ENCODE measurements at places on chromosomes 16 and 17.

DNA sequence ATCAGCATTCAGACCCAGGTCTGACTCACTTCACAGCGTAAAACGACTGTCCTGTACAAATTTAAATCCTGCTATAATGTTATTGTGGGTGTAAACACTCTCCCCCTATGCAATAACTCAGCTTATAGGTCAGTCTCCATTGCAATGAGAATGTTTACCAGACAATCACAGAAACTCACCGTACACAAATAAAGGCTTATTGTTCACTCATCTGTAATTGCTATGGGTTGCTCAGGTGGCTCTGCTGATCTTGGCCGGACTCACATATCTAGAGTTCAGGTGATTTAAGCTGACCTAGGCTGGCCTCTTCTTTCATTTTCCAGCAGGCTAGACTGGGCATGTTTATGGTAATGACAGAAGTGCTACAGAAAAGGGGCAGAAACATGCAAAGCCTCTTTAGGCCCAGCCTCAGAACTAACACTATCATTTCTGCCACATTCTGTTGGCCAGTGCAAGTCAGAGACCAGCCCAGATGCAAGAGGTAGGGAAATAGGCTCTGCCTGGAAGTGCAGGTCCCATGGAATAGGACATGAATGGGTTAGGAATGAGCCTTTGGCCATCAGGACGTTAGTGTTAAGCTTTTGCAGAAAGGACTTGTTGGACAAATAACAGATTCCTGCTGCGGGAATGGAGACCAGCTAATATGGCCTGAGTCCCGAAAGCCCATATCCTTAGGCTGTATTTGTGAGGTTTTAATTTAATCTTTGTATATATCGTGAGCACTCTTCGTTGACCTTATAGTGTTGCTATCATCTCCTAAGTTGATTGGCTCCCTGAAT lies 44.0 kb downstream of the HLF start:
- no peak for DNase-seq

GRCh38 chr17:29615048-29615385 lies 7.7 kb downstream of the CORO6 start:
- DNase-seq: no peak

DNA sequence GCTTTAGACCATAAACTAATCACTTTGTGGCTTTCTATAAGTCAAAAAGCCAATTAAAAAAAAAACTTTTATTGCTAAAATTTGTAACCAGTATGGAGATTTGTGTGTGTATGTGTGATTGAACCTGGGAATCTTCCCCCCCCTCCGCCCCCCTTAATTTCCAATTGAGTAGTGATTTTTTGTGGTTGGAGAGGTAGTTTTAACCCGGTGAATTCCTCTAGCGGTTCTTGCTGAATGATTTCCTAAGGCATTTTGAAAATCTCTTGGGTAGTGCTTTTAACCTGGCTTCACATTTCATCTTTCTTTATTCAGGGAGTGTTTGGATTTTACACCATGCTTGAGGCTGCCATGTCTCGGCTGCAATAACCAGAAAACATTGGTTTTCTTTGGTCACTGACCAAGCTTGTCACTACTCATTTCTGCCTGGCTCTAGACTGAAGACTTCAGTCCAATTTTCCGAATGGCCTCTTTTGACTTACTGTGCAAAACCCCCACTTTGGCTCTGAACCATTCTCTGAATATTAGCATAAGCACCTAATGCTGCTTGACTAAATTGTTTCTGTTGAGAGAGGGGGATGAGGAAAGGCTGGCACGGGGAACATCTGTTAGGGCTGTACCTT lies 35.6 kb downstream of the PRKCA start:
- DNase-seq: no peak

DNA sequence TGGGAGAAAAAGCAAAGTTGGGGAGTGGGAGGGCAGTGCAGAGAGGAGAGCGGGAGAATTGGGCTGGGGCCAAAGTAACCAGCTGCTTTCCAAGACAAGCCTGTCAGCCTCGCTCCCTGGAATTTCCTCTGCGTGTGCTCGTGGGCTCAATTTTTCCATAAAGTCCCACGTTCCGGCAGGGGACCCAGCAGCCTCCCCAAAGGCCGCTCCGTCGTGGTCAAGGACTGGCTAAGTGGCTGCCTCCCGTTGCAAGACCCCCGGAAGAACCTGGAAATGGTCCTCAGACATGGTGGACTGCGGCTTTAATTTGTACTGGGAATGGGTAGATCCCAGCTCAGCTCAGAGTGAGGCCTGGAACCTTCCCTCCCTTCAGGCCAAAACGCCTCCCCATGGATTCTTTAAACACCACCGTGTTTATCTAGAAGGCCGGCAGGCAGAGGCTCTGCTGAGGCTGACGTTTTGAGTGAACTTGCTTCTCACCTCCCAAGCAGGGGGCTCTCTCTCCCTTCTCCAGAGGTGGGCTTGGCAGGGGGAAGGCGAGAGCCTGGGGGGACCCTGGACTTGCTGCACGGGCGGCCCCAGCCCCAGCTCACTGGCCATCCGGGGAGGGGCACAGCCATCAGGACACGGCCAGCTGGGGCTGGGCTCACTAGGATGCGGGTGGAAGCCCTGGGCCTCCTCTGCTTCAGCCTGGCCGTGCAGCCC lies 190.0 kb downstream of the C16orf95 start:
- DNase-seq: no peak

DNA sequence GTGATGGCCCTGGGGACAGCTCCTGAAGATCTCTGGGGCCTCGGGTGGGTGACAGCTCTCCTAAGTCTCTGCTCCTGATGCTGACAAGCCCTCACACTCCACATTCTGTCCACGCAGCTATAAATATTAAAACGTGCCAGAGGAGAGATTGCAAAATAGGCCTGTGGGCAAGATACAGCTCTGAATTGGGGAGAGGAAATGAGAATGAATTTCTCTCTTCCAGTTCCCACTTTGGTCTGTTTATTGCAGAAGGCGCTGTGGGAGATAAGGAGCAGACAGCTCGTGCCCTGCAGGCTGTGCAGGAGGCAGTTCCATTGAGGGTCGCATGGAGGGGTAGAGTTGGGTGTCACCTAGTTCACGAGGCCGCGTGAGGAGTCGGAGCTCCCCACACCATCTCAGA lies 87.5 kb upstream of the SDK2 start:
- no peak for DNase-seq

DNA sequence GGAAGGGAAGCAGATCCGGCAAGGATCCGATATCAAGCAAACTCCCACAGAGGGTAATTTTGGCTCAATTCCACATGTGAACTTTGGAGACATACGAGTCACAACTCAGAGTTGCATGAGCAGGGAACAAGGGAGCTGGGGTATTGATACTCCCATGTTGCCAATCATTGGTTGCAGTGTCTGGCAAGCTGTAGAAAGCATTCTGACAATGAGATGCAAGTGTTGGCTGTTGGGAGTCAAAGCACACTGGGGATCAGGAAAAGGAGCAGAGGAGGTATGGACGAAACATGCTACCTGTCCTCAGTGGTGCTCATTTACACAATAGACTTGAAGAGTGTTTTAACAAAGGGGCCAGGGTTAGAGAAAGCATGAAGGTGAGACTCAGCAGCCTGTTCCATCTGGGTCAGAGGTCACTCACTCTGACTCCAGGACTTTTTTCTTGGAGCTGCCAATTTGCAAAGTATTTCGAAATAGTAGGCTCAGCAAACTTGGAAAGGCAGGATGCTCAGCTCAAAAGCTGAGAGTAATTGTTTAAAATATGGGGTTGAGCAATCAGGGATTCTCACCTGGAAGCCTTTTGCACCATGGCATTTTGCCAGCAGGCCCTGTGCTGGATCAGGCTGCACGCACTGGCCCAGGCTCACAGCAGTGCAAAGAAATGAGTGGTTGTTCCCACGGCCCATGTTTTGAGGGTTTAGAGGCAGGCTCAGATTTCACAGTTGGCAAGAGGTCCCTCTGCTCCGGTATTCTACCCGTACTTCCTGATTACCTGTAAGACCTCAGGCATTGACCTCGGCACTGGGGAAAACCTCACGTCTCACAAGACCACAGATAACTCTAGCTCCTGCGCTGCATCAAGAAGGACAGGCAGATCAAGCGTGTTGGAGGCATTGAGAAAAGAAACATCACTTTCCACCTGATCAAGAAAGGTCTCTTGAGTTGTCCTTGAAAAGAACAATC lies 17.6 kb upstream of the NKD1 start:
- no peak for DNase-seq

GRCh38 chr16:25747160-25747758 lies 55.5 kb downstream of the HS3ST4 start:
- no peak for DNase-seq

DNA sequence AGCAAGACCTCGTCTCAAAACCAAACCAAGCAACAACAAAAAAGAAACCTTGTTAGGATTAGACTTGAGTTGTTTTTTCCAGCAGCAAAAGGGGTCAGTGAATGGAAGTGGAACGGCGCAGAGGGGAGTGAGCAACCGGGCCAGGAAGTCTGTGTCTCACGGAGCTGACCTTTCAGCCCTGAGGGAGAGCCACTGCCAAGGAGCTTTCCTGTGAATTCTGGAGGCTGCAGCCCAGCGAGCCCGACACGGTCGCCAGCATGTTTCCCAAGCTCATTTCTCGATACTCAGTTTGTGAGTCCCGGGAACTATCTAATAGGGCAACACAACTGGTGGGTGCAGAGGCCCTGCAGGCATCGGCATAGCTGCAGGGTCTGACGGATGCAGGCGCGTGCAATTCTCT lies 19.6 kb downstream of the TELO2 start:
- no peak for DNase-seq

DNA sequence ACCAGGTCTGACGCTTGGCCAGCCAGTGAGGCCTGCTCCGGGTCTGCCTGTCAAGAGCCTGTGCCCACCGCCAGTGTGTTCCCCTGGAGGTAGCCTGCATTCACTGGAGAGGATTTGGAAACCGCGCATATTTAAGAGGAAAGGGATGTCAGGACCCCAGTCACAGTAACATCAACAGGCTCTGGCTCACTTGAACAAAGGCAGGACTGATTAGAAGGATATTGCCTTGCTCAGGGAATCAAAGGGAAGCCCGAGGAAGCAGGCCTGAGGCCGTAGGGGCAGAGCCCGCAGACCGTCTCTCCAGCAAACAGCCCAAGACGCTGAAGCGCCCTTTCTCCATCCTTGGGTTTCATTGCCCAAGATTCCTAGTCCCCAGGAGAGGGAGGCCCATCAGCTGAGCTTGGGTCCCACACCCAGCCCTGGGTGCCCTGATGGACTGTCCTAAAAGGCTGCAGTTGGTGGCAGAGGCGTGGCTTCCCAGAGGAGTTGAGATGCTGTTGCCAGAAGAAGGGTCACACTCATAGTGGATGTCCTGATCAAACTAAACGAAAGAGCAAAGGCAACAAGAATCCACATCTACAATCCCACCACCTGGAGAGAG lies 23.2 kb downstream of the NT5M start:
- no peak for DNase-seq

DNA sequence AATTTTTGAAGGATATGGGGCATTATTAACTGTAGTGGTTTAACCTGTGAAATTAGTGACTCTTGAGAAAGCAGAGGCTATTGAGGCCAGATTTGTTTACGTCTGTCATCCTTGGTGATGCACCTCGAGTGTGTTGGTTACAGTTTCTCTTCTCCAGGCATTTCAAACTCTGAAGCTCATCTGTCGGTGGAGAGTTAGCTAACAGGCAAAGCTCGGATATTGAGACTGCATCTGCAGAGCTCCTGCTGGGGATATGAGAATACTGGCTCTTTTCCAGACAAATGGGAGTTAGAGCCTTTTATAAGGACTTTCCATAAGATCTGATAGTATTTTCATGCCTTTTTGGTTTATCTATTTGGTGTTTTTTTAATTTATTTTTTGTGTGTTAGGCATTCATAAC lies 6.7 kb downstream of the CLEC16A start:
- no peak for DNase-seq

GRCh38 chr16:17423221-17423620 lies 47.5 kb downstream of the XYLT1 start:
- DNase-seq: no peak

DNA sequence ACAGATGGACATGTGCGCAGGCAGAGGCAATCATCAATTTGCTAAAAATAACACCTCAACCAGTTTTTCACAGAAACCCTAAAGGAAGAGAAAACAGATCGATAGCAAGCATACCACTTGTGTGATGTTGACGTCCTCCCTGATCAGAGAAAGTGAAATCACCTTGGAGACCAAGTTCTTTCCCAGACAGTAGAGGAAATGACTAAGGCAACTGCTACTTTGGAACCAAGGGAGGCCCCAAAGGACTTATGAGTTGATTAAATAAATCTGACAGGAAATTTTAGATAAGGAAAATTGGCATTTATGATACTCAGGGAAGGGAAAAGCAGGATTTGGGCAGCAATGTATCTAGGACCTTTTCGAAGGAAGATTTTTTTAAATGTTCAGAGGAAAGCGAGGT lies 267.1 kb upstream of the ASIC2 start:
- DNase-seq: no peak

DNA sequence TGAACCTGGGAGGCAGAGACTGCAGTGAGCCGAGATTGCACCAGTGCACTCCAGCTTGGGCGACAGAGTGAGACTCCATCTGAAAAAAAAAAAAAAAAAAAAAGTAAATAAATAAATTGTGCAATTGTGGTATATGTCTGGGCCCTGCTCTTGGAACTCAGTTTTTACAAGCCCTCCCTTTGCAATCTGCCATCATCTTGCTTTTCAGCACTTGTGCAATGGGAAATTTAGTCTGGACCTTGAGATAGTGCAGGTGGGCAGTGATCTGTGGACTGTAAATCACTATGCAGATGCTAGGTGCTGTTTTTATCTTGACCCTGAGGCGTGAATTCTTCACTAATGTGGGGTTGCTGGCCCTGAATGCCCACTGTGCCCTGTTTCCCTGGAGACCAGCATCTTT lies 6.5 kb upstream of the RAP1GAP2 start:
- no peak for DNase-seq
